ENCODE measurements at places on chromosomes 4 and X. TPM values are rescaled to one million over a fixed set of nuclear protein-coding genes. Genes with fewer than 3 reads are reported as not detected.

Gene TXK
- total RNA-seq, result 74.9 TPM

Gene CHRNA9
- 0.42 TPM for total RNA-seq

Gene VSIG4
- 1.6 TPM for total RNA-seq

Gene WDR19
- total RNA-seq, result 16.5 TPM

Gene KDR
- not detected for total RNA-seq

Gene MSX1
- not detected for total RNA-seq

Gene RTL5
- total RNA-seq, result 0.73 TPM
